ENCODE measurements at places on chromosomes 11 and 22. TPM values are rescaled to one million over a fixed set of nuclear protein-coding genes. Genes with fewer than 3 reads are reported as not detected.

The IFTAP gene
- 25.4 TPM for total RNA-seq

The ANO9 gene
- 0.47 TPM for total RNA-seq

The PKDREJ gene
- not detected for total RNA-seq

The NUP160 gene
- total RNA-seq, result 34.2 TPM

The JAML gene
- 2.5 TPM for total RNA-seq

The NLRP14 gene
- not detected for total RNA-seq

The HPS5 gene
- 13.5 TPM for total RNA-seq

The SPI1 gene
- 32.4 TPM for total RNA-seq

The OR51B4 gene
- not detected for total RNA-seq

The WBP2NL gene
- 0.67 TPM for total RNA-seq

The BIRC2 gene
- total RNA-seq, result 38.4 TPM

The SPTBN2 gene
- 19.5 TPM for total RNA-seq

The PRR5 gene
- 9.3 TPM for total RNA-seq

The SEC14L6 gene
- 0.22 TPM for total RNA-seq

The MFNG gene
- 11.0 TPM for total RNA-seq

The APBB1 gene
- 70.5 TPM for total RNA-seq

The TMEM126A gene
- 27.4 TPM for total RNA-seq

The DNAJB13 gene
- not detected for total RNA-seq

The IL17REL gene
- total RNA-seq, result not detected

The YPEL4 gene
- 1.5 TPM for total RNA-seq

The LRRN4CL gene
- total RNA-seq, result 27.6 TPM

The MPEG1 gene
- total RNA-seq, result 15.3 TPM

The BIK gene
- not detected for total RNA-seq

The TEX54 gene
- total RNA-seq, result not detected

The C11orf91 gene
- total RNA-seq, result not detected

The HTATIP2 gene
- 56.4 TPM for total RNA-seq

The SMC1B gene
- total RNA-seq, result not detected

The SYT9 gene
- 0.47 TPM for total RNA-seq

The MS4A6A gene
- 29.9 TPM for total RNA-seq

The MS4A3 gene
- total RNA-seq, result not detected

The KDM4D gene
- total RNA-seq, result 0.67 TPM

The TRIM29 gene
- total RNA-seq, result 2.8 TPM

The ART5 gene
- total RNA-seq, result not detected

The ALG12 gene
- total RNA-seq, result 21.4 TPM

The FZD4 gene
- 33.9 TPM for total RNA-seq

The DDI1 gene
- not detected for total RNA-seq

The OR2AG1 gene
- total RNA-seq, result not detected

The HOATZ gene
- not detected for total RNA-seq

The CREB3L1 gene
- 0.81 TPM for total RNA-seq

The MMP27 gene
- not detected for total RNA-seq

The DNAJB7 gene
- total RNA-seq, result not detected

The LRRC75B gene
- 9.3 TPM for total RNA-seq
